CD4-positive, alpha-beta T cell treated with Interferon alpha-2 for 1 hour (primary cell): ENCODE measurements at places on chromosomes 4 and X.

- peak; percentile 12 for DNase-seq
Observed at GRCh38 chrX:85084770-85085393, 81.2 kb downstream of the APOOL start.

DNA sequence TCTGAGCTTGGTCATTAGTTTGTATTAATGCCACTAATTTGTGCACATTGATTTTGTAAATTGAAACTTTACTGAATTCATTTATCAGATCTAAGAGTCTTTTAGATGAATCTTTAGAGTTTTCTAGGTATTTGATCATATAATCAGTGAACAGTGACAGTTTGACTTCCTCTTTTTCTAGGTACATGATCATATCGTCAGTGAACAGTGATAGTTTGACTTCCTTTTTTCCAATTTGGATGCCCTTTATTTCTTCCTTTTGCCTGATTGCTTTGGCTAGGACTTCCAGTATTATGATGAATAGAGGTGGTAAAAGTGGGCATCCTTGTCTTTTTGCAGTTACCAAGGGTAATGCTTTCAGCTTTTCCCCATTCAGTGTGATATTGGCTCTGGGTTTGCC lies 421.4 kb upstream of the CPXCR1 start:
- DNase-seq, result no peak

- no peak for DNase-seq
Observed at GRCh38 chr4:150784305-150784704, 202.4 kb downstream of the MAB21L2 start.

GRCh38 chrX:136936183-136936549 lies 55.6 kb upstream of the RBMX start:
- DNase-seq, result no peak

DNA sequence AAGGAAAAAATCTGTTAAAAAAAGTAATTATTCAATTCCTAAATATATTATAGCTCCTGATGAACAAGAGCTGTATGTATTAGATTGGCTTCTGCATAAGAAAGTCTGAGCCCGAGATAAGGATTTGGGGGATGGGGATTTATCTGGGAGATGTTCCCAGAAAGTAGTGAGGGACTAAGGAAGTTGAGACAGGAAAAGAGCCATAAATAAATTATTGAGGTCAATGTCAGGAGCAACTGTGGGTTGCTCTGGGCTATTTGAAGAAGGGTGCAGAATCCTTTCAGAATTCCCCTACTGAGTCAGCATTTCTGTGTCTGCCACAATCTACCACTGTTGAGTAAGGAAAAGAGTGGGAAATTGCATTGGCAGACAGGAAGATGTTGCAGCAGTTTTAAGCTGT lies 3.1 kb upstream of the TDO2 start:
- DNase-seq, result no peak

DNA sequence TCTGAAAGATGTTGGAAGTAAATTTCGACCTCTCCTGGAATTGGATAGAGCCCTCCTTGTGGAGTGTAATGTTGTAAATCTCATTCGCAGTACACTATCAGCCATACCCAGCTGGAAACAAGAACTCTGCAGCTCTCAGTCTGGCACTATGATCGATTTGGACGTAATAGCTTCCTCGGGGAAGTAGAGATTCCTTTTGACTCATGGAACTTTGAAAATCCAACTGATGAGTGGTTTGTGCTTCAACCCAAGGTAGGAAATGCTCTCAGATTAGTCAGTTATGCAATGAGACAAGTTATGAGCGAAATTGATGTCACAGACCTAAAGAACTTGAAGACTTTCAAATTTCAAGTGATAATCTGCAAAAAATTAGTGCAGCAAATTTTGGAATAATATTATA lies 103.9 kb downstream of the SYTL5 start:
- DNase-seq, result no peak

GRCh38 chr4:115154826-115155225 lies 41.4 kb upstream of the NDST4 start:
- DNase-seq, result no peak

DNA sequence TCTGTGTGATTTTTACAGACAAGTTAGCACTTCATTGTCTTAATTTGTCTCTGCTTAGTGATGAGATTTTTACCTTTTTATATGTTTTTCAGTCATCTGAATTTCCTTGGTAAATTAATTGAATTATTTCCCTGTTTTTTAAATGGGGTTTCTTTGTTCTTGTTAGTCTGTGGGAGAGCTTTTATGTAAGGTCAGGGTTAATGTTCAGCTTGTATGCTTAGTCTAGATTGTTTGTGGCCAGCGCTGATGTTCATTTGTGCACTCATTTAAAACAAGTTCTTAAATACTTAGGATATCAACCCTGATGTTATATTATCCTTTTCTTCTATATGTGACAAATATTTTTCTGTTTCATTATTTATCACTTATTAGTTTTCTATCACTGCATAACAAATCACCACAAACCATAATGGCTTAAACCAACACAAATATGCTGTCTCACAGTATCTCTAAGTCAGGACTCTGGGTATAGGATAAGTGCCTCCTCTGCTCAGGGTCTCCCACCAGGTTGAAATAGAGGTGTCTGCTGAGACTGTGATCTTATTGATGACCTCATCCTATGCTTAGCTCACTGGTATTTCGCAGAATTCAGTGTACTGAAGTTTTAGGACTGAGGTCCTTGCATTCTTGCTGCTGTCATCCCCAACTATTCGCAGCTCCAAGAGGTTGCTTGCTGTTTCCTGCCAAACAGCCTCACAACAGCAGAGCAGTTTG lies 53.2 kb downstream of the ATP10D start:
- DNase-seq, result no peak

GRCh38 chr4:83906561-83906960 lies 370.7 kb downstream of the GPAT3 start:
- DNase-seq, result no peak

GRCh38 chr4:61922766-61923165 lies 722.6 kb downstream of the ADGRL3 start:
- no peak for DNase-seq

DNA sequence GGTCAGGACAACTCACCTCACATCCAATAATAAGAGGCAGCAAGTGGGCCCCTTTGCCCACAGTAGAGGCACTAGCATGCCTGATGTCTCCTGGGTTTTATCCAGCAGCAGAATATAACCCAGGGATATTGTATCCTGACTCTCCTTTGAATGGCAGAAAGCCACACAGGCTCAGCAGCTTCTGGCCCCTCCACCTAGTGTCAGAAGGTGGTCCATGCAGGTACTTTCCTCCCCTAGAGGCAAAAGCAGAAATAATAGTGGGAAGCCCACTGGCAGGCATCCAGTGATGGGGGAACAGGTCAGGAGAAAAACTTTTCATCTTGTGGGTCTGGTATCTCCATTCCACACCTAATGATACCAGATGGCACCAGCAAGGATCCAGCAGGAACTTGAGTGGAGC lies 75.5 kb upstream of the IRS4 start:
- no peak for DNase-seq

- no peak for DNase-seq
Observed at GRCh38 chr4:123877551-123877950, 481.0 kb downstream of the SPRY1 start.

DNA sequence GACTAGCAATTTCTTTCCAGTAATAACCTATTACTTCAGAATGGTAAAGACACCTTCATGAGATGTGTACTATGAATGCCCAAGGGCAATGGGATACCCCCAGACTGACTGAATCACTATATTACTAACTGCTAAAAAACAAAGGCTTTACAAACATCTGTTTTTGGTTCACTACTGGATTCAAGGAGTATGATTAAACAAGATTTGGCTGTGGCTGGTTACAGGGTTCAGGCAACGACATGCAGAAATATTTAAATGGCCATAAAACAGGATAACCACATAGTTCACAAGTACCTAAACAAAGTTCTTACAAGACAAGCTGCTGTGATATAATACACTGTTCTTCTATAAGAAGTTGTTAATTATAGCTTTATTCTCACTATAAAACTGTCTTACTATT lies 128.2 kb downstream of the FRYL start:
- DNase-seq, result no peak

- DNase-seq, result no peak
Observed at GRCh38 chr4:102535398-102536082, 34.4 kb downstream of the NFKB1 start.

DNA sequence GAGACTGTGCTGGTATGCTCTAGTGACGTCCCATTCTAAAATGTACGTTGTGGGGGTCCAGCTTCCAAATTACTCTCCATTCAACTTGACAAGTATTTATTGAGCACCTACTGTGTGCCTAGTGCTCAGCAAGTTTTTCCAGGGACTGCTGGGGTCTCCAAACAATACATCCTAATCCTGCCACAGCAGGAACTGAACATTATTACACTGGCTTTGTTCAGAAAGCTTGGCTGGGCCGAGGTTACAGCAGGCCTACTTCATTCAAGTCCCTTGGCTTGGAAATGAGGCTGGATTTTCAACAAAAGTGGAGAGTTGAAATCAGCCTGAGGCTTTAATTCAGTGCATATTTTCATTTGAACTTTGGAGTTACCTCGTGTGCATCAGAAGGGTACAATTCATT lies 78.0 kb downstream of the GUCY2F start:
- no peak for DNase-seq

DNA sequence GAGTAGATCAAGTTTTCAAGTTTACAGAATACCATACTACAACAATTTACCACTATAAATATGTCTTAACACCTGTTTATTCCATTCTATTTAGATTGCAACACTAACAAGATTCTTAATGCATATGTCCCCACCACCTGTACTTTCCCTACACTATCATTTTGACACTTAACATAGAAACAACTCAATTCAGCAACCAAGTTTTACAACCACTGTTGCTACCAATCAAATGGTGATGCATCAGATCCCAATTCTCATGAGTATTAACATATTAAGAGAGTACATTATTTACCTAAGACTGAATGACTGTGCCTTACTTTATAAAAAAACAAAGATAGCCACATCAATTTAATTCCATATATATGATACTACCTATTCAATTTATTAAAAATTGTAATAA lies 49.4 kb downstream of the EIF4E start:
- DNase-seq, result no peak

DNA sequence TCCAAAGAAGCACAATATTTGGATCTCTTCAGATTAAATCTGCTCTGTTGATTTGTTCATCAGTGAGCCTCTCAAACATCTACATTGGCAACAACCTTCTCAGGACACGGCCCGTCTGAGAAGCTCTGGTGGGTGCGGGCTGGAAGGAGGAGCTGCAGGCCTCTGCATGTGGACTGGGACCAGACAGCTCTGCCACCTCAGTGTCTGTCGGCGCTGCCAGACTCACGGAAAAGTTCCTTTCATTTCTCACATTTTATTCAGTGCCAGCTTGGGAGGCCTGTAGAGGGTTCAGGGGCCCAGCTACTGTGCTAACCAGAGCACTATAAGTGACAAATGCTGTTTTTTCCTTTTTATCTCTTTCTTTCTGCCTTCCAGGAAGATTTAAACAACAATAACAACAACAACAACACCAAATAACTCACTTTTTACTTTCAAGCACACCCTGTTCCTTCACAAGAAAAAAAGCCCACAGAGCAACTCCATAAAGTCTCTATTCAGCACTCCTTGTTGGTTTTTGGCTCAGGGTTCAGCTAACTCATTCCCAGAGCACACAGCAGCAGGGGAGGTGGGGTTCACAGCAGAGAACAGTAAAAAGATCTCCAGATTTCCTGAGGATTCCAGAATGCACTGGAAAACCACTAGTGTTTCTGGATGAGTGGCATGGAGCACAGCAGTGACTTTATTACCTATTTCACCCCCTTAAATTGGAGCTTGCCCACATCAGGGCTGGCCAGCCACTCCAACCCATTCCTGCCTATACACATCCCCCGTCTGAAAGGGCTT lies 23.2 kb upstream of the HOPX start:
- DNase-seq, result no peak

- DNase-seq, result no peak
Observed at GRCh38 chr4:71045256-71045655, 51.8 kb downstream of the DCK start.

DNA sequence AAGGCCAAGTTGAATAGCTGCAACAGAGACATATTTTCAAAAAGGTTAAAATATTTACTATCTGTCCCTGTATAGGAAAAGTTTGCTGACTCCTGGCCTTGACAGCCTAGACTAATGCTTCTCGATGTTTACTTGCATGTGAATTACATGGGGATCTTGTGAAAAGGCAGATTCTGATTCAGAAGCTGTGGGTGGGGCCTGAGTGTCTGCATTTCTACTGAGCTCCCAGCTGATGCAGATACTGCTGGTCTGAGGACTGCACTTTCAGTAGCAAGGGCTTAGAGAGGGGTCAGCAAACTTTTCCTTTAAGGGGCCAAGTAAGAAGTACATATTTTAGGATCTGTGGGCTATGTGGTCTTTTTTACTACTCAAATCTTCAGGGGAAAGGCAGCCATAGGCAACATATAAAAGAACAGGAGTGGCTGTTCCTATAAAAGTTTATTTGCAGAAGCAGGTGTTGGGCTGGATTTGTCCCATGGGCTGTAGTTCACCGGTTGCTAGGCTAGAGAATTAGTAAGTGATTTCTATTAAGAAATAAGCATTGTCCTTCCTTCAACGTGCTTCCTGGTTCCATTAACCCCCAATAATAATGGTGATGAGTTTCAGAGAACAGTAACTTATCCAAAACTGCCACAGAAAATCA lies 97.2 kb upstream of the PDE5A start:
- DNase-seq, result no peak

DNA sequence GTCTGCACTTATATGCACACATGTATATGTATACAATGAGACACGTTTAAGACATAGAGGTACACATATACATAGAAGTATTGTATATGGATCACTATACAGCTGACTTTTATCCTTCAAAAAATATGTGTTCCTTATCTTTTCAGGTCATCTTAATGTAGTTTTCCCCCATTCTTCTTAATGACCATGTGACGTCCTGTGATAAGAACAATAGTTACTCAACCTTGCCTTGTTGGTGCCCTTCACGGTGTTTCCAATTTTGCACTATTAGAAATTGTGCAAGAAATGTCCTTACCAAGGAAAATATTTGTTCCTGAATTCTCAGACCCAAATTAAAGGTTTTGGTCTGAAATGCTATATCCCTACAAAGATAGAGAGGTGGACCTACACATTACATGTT lies 1.0 kb upstream of the PPBP start:
- DNase-seq, result no peak

DNA sequence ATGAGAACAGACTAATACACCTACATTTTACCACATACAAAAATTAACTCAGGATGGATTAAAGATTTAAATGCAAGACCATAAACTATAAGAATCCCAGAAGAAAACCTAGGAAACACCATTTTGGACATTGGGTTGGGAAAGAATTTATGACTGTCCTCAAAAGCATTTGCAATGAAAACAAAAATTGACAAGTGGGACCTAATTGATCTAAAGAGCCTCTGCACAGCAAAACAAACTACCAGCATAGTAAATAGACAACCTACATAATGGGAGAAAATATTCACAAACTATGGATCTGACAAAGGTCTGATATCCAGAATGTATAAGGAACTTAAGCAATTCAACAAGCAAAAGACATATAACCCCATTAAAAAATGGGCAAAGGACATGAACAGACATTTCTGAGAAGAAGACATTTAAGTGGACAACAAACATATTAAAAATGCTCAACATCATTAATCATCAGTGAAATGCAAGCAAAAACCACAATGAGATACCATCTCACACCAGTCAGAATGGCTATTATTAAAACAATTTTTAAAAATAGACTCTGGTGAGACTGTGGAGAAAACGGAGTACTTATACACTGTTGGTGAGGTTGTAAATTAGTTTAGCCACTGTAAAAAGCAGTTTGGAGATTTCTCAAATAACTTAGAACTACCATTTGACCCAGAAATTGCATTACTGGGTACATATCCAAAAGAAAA lies 221.7 kb upstream of the DIPK2B start:
- DNase-seq, result no peak

- DNase-seq, result no peak
Observed at GRCh38 chrX:24146283-24146949, 3.1 kb upstream of the ZFX start.
